ENCODE measurements at places on chromosomes 7 and 10.

DNA sequence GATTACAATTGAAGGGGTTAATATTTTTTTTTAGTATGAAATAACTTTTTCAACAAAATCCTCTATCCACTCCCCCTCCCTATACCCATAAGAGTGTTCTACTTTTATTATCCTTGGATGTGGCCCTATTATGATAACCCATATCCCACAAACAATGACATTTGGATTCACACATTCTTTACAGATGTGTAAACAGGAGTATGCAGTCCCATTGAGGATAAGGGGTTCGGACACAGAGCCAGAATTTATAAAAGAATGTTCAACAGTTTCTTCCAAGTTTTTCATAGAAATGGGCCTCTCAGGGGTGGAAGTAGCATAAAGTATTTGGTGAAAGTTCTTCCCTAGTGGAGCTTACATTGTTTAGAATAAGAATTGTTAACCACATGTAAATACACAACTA lies 16.1 kb upstream of the PCLO start:
- no peak for DNase-seq

DNA sequence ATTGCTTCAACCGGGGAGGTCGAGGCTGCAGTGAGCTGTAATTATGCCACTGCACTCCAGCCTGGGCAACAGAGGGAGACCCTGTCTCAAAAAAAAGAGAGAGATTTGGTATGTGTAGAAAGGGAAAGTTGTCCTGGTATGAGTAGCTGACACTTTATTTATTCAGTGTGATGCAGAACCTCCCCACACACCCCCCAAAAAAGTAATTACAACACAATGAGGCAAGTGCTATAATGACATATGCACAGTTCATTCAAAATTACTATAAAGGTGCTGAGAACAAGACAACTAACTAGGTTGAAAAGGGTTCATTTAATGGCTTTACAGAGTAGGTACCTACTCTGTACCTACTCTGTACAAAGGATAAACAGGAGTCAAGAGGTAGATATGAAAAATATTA lies 80.2 kb downstream of the PDSS1 start:
- no peak for DNase-seq

DNA sequence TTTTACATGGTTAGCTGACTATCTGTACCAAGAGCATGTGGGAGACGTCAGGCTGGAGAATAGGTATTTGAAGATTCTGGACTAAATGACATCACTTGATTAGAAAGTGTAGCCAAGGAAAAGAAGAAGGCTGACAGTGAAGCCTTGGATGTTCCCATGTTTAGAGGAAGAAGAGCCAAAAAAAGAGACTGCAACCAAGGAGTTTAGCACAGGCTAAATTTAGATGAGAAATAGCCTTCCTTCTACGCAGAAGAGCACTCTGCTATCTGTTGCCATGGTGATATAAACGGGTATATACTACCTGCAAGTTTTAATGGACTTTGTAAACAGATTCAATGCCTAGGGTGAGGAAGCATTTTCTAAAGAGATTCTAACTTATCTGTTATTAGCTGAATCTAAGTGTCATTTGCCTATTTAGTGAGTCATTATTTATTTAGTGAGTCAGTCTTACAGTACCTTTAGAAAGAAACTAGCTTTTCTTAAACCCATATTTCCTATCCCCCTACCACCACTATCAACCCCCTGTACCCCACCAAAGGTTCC lies 69.8 kb downstream of the CDK6 start:
- no peak for DNase-seq

DNA sequence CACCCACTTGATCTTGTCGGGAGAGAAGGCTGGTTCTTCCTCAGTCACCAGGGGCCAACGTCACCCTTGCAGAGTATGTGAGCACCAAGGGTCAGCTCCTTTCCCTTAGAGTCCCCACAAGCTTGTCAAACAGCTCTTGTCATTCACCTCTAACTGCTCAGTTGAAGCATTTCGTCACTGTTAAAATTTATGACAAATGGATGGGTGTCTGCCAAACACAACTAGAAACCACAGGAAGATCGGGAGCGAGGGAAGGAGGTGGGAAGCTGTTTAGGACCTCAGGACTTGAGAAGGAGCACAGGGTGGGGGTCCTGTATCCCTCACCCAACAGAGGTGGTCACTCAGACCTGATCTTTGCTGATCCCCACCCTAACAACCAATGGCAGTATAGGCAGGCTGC lies 373.3 kb upstream of the IGFBP3 start:
- DNase-seq = no peak

- no peak for DNase-seq
These were observed 133.0 kb upstream of the AUTS2 start for GRCh38 chr7:69465262-69465661.
